ENCODE measurements at places on chromosomes 4 and X. TPM values are rescaled to one million over a fixed set of nuclear protein-coding genes. Genes with fewer than 3 reads are reported as not detected.

The FBXO8 gene
- total RNA-seq = 15.1 TPM

- H3K36me3 ChIP-seq = no peaks in the 10 kb centered on the region
- DNase-seq = no peak
- H3K27me3 ChIP-seq = peaks cover 4% of the 10 kb centered on the region
- no peak overlapping the region for H3K4me3 ChIP-seq
- H3K4me1 ChIP-seq = no peaks in the 10 kb centered on the region
- H3K27ac ChIP-seq = no peak overlapping the region
These were observed 63.0 kb downstream of the ANK2 start for GRCh38 chr4:113112338-113112978.

- H3K27me3 ChIP-seq = no peaks in the 10 kb centered on the region
- no peak overlapping the region for H3K4me3 ChIP-seq
- DNase-seq = no peak
- H3K4me1 ChIP-seq = no peaks in the 10 kb centered on the region
These were observed 82.5 kb downstream of the GATB start for GRCh38 chr4:151678048-151678872.

The SYTL5 gene
- total RNA-seq = not detected

The BGN gene
- not detected for total RNA-seq

DNA sequence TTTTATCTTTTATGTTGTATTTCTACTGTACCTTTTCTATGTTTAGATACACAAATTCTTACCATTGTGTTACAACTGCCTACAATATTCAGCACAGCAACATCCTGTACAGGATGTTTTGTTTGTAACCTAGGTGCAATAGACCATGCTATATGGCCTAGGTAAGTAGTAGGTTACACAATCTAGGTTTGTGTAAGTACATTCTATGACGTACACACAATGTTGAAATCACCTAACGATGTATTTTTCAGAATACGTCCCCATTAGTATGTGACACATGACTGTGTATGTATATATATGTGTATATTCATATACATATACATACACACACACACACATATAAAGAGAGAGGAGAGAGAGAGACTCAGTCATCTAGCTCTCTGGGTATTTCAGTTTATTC, 103.5 kb downstream of the CLNK start:
- no peak for DNase-seq
- H3K27me3 ChIP-seq = no peaks in the 10 kb centered on the region
- H3K4me3 ChIP-seq = no peak overlapping the region
- H3K27ac ChIP-seq = no peak overlapping the region

DNA sequence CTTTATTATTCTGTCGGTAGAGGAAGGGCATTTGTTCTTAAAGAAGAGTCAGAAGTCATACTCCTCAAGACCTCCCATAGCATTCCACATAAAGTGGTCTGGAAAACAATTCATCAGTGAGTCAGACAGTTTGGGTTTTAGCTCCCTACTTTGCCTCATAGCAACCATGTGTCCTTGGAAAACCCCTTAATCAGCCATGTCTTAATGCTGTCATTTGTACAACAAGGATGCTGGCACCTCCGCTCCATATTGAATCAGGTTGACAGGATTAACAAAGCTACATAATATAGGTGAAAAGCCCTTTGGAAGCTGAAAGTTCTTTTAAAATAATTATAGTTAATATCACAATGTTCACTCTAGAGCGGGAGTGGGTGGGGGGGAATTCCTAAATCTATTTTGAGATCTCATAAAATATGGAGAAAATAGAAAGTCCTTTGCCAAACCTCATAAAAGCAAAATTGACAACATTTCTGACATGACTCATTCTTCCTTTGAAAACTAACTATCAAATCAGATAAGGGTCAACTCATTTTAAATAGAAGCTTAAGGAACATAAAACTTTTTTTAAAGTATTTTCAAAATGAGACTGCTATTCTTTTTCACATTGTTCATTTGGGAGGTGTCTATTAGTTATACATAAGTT, 37.3 kb upstream of the GUCY1A1 start:
- no peaks in the 10 kb centered on the region for H3K36me3 ChIP-seq
- DNase-seq = peak; percentile 16
- H3K4me1 ChIP-seq = peaks cover 21% of the 10 kb centered on the region
- no peaks in the 10 kb centered on the region for H3K27me3 ChIP-seq
- peak overlapping the region; percentile 56 for H3K27ac ChIP-seq
- no peak overlapping the region for H3K4me3 ChIP-seq

- H3K27me3 ChIP-seq = peaks cover 2% of the 10 kb centered on the region
- no peaks in the 10 kb centered on the region for H3K36me3 ChIP-seq
- no peak overlapping the region for H3K27ac ChIP-seq
- H3K4me3 ChIP-seq = no peak overlapping the region
- no peak for DNase-seq
These were observed 22.0 kb upstream of the SUPT20HL2 start for GRCh38 chrX:24335871-24336270.

GRCh38 chr4:14620567-14621141, 381.6 kb upstream of the CPEB2 start:
- H3K27me3 ChIP-seq = peaks cover 1% of the 10 kb centered on the region
- no peak overlapping the region for H3K27ac ChIP-seq
- H3K4me1 ChIP-seq = no peaks in the 10 kb centered on the region
- H3K4me3 ChIP-seq = no peak overlapping the region
- DNase-seq = no peak

The CDS1 gene
- total RNA-seq = 0.07 TPM

The SPIN2A gene
- 0.36 TPM for total RNA-seq

GRCh38 chr4:41678086-41678816, 70.3 kb downstream of the PHOX2B start:
- no peaks in the 10 kb centered on the region for H3K36me3 ChIP-seq
- H3K27me3 ChIP-seq = peaks cover 2% of the 10 kb centered on the region
- no peak overlapping the region for H3K4me3 ChIP-seq
- H3K27ac ChIP-seq = no peak overlapping the region

The TCEAL5 gene
- not detected for total RNA-seq

DNA sequence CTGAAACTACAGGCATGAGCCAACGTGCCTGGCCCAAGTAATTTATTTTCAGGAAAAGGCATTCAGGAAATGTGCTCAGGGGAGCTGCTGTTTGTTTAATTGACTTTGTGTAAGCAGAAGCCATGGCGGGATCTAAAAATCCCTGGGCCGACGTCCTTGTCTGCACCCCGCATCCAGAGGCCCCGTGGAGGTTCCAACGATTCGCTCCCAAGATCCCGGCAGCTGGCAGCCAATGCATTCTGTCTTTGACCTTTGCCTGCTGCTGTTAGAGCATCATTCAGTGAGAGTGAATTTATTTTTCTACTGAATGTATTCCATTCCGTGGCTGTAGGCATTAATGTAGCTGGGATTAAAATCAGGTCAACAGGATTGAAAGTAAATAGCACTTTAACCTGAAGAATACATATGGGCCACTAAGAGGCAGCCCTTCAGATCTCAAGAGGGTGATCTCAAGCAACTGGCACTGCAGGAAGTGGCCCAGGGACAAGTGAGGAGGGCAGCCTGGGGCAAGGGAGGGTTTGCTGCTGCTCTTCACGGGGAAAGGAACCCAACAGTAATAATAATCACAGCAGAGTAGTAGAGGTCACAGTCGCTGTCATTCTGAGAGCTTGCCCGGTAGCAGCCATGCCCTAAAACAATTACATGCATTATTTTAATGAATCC, 75.2 kb downstream of the PSAPL1 start:
- no peaks in the 10 kb centered on the region for H3K36me3 ChIP-seq
- no peak overlapping the region for H3K27ac ChIP-seq
- no peaks in the 10 kb centered on the region for H3K4me1 ChIP-seq
- no peak overlapping the region for H3K4me3 ChIP-seq

GRCh38 chrX:149120459-149120858, 384.6 kb downstream of the IDS start:
- H3K36me3 ChIP-seq = no peaks in the 10 kb centered on the region
- H3K4me3 ChIP-seq = no peak overlapping the region
- H3K27me3 ChIP-seq = no peaks in the 10 kb centered on the region
- no peaks in the 10 kb centered on the region for H3K4me1 ChIP-seq
- DNase-seq = no peak

DNA sequence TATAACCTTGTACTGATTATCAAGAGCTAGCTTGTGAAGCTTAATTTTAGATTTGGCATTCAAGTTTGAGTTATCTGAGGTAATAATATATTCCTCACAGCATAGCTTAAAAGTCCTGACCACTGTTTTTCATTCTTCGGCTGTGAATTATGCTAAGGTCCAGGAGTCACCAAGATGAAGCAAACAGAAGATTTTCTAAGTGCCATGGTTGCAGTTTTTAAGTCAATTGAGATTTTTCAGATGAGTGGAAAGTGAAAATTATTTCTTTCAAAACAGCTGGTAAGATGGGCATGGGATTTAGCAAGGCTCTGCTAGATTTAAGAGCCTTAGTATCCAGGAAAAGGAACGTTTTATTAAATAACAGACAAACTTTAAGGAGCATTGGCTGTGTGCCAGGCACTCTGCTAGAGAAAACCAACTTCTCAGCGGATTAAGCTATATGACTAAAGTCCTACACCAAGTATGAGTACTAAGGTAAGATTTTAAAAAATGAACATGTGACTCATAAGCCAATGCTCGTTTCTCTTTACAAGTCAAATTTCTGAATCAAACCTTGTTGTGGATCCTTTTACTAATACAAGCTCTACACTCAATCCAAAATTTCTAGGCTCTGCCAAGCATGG, 149.9 kb upstream of the IL15 start:
- no peak overlapping the region for H3K27ac ChIP-seq
- no peak overlapping the region for H3K4me3 ChIP-seq
- peaks cover 4% of the 10 kb centered on the region for H3K27me3 ChIP-seq
- no peak for DNase-seq
- no peaks in the 10 kb centered on the region for H3K4me1 ChIP-seq
- H3K36me3 ChIP-seq = no peaks in the 10 kb centered on the region

- H3K36me3 ChIP-seq = no peaks in the 10 kb centered on the region
- no peaks in the 10 kb centered on the region for H3K4me1 ChIP-seq
These were observed 97.9 kb upstream of the PDE5A start for GRCh38 chr4:119726505-119726904.

- no peak overlapping the region for H3K27ac ChIP-seq
- no peaks in the 10 kb centered on the region for H3K36me3 ChIP-seq
- peaks cover 4% of the 10 kb centered on the region for H3K27me3 ChIP-seq
- no peak for DNase-seq
These were observed 62.3 kb downstream of the UCHL1 start for GRCh38 chr4:41318839-41319530.

- H3K27ac ChIP-seq = peak overlapping the region; percentile 82
- DNase-seq = peak; percentile 89
- H3K27me3 ChIP-seq = peaks cover 2% of the 10 kb centered on the region
- H3K4me1 ChIP-seq = peaks cover 20% of the 10 kb centered on the region
- peak overlapping the region; percentile 72 for H3K4me3 ChIP-seq
These were observed 36.6 kb downstream of the CCNG2 start for GRCh38 chr4:77193511-77194102.

- DNase-seq = peak; percentile 95
- peaks cover 7% of the 10 kb centered on the region for H3K27me3 ChIP-seq
- peaks cover 5% of the 10 kb centered on the region for H3K4me1 ChIP-seq
- H3K4me3 ChIP-seq = no peak overlapping the region
- H3K27ac ChIP-seq = no peak overlapping the region
These were observed 91.3 kb downstream of the NSUN7 start for GRCh38 chr4:40840985-40841571.

- H3K27me3 ChIP-seq = no peaks in the 10 kb centered on the region
- DNase-seq = peak; percentile 60
- no peak overlapping the region for H3K4me3 ChIP-seq
- peaks cover 17% of the 10 kb centered on the region for H3K4me1 ChIP-seq
- H3K36me3 ChIP-seq = peaks cover 29% of the 10 kb centered on the region
These were observed 5.3 kb upstream of the CFP start for GRCh38 chrX:47634871-47635575.

DNA sequence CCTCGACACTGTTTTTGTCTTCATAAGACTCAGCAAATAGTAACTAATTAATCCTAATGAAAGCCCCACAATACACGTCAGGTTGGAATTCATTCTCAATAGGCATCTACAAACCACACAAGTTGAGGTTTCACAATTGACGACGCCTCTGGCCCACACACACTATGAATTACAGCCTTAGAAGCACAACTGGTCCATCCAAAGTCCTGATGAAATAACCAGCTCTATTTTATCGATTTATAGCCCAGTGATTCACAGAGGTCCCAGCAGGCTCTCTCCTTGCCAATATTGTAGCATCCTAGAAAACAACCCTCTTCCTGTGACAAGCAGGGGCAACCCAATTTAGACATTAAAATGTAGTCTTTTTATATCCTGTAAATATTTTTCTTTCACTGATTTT, 112.1 kb downstream of the NR3C2 start:
- H3K4me1 ChIP-seq = peaks cover 34% of the 10 kb centered on the region
- H3K4me3 ChIP-seq = no peak overlapping the region
- no peaks in the 10 kb centered on the region for H3K36me3 ChIP-seq
- no peak for DNase-seq
- no peak overlapping the region for H3K27ac ChIP-seq

The S100P gene
- 3.4 TPM for total RNA-seq

- no peaks in the 10 kb centered on the region for H3K27me3 ChIP-seq
- no peak overlapping the region for H3K27ac ChIP-seq
- H3K4me1 ChIP-seq = peaks cover 28% of the 10 kb centered on the region
- H3K36me3 ChIP-seq = peaks cover 27% of the 10 kb centered on the region
These were observed 144.3 kb downstream of the CAMK2D start for GRCh38 chr4:113617195-113617594.

- H3K4me1 ChIP-seq = peaks cover 39% of the 10 kb centered on the region
- H3K4me3 ChIP-seq = peak overlapping the region; percentile 86
- peak; percentile 6 for DNase-seq
- peak overlapping the region; percentile 89 for H3K27ac ChIP-seq
- peaks cover 24% of the 10 kb centered on the region for H3K36me3 ChIP-seq
These were observed 2.0 kb downstream of the PRKX start for GRCh38 chrX:3711331-3711917.

The CXCL11 gene
- total RNA-seq = not detected

- no peaks in the 10 kb centered on the region for H3K4me1 ChIP-seq
- H3K27ac ChIP-seq = no peak overlapping the region
- H3K27me3 ChIP-seq = no peaks in the 10 kb centered on the region
- DNase-seq = no peak
- H3K4me3 ChIP-seq = no peak overlapping the region
- no peaks in the 10 kb centered on the region for H3K36me3 ChIP-seq
These were observed 566.8 kb upstream of the HTR2C start for GRCh38 chrX:114017086-114017485.

DNA sequence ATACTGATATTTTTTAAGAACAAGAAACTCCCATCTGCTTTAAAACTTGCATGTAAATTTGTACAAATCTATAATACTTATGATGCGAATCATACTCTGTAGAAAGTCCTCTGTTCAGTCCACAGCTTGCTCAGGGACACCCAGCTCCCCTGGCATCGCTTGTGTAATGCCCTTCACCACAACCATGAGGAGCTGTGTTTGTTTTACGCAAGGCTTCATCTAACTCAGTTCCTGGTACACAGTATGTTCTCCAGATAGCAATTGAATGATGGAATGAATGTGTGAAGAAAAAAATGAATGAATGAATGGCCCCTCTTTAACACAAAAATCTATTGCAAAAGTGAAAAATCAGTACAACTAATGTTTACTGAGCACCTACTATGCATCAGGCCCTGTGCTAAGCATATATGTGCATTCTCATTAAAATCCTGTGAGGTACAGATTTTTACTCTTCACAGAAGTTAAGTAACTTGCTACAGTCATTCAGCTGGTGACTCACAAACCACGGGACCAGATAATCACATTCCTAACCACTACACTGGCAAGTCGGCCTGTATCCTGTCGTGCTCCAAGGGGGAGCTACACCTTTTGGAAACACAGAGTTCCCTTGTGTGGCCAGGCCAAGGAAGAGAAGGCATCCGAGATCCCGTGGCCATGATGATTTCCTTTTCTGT, 58.7 kb upstream of the KDR start:
- no peaks in the 10 kb centered on the region for H3K36me3 ChIP-seq
- H3K27ac ChIP-seq = no peak overlapping the region
- H3K4me1 ChIP-seq = peaks cover 6% of the 10 kb centered on the region
- H3K27me3 ChIP-seq = peaks cover 9% of the 10 kb centered on the region
- no peak for DNase-seq
- no peak overlapping the region for H3K4me3 ChIP-seq

The FAM9B gene
- not detected for total RNA-seq
